ENCODE measurements at places on chromosomes 6 and 20. TPM values are rescaled to one million over a fixed set of nuclear protein-coding genes. Genes with fewer than 3 reads are reported as not detected.

Gene KCNB1
- total RNA-seq, result 1.9 TPM

Gene ARFGEF3
- total RNA-seq, result 23.8 TPM

DNA sequence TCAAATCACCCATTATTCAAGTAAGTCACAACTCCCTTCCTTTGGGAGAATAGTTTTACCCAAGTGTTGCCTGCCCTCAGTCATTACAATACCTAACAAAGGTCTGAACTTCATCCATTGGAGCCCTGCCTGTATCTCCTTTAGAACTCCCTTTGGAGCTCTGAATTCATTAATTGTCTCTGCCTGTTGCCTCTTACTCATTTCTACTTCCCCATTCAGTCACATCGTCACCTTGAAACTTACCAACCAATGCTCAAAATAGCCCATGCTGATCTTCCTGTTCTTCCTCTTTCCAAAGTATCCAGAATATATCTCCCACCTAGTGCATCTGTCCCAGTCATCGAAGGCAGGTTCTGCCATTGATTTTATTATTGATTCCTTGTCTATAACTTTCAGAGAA lies 120.7 kb upstream of the ADGRF1 start:
- H3K4me3 ChIP-seq, result no peak overlapping the region
- no peak for DNase-seq

GRCh38 chr6:125534430-125535263 lies 214.8 kb upstream of the HEY2 start:
- H3K4me3 ChIP-seq, result no peak overlapping the region
- peaks cover 3% of the 10 kb centered on the region for H3K27me3 ChIP-seq
- no peak for DNase-seq
- no peak overlapping the region for H3K27ac ChIP-seq
- no peaks in the 10 kb centered on the region for H3K4me1 ChIP-seq
- H3K36me3 ChIP-seq, result no peaks in the 10 kb centered on the region

Gene SLC35D3
- total RNA-seq, result 0.32 TPM

DNA sequence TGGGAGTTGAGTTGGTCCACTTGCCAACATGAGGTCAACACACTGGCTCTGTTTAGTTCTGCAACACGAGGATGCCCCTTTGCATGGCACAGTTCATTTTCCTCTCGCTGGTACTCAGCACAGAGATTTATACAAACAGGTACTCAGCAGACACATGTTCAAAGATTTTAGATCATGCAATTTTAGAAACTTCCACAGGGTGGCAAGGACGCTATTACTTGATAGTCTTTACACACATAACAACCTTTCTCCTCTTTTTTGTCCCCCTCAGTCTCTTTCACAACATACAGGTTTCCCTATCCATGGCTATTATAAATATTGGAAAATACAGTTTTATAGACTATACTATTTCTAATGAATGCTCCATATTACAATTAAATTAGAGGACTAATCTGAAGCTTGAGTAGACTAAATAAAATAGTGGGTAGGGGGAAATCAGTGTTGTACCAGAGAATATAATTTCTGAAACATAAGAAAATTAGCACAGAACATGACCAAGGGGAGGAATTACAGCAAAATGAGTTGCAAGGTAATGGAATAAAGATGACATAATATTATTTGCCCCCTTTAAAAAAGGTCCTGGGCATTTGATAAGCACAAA lies 331.8 kb upstream of the BTBD3 start:
- H3K4me1 ChIP-seq, result no peaks in the 10 kb centered on the region
- no peaks in the 10 kb centered on the region for H3K36me3 ChIP-seq
- no peak overlapping the region for H3K4me3 ChIP-seq
- DNase-seq, result no peak
